ENCODE measurements at places on chromosomes 3 and 15.

DNA sequence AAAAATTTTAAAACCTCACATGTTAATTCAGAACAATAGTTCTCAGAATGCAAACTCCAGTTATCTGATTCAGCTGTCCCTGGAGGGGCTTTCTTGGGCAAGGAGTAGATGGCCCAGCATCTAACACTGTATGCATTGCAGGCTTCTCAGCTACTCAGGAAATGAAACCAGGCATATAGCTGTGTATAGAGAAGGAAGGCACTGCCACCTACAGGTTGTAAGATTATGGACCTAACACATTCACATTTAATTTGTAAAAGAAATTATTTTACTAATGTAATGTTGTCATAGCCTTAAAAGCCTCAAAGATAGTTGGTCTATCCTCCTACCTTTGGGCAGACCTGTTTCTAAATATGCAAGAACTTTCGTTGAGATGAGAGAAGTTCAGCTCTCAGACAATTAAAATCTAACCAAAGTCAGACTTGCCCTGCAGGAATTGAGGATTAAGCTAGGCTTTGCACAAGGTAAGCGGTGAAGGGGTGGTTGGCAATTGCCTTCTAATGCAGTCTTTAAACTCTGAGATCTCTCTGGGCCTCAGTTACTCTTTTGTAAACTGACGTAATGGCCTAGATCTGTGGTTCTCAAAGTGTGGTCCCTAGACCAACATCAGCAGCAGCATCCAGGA, 132.8 kb upstream of the SLC24A5 start:
- DNase-seq = peak; percentile 54

DNA sequence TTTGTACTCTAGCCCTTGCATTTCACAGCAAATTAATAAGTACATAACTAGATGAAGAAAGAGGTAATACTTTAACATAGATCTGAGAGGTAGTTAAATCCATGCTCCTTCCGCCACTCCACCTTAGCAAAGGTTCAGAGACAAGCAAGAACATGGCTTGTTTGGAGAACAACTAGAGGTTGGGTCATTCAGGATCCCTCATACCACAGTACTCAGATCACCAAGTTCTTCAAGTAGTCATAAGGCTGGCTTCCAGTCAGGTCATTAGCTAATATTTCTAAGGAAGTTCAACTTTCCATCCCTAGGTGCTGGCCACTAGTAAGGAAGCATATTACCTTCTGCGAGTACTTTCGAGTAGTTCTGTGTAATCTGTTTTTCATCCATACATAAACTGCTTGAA, 44.1 kb downstream of the CD200R1 start:
- no peak for DNase-seq

GRCh38 chr15:57364282-57365007, 11.9 kb upstream of the CGNL1 start:
- DNase-seq = no peak

DNA sequence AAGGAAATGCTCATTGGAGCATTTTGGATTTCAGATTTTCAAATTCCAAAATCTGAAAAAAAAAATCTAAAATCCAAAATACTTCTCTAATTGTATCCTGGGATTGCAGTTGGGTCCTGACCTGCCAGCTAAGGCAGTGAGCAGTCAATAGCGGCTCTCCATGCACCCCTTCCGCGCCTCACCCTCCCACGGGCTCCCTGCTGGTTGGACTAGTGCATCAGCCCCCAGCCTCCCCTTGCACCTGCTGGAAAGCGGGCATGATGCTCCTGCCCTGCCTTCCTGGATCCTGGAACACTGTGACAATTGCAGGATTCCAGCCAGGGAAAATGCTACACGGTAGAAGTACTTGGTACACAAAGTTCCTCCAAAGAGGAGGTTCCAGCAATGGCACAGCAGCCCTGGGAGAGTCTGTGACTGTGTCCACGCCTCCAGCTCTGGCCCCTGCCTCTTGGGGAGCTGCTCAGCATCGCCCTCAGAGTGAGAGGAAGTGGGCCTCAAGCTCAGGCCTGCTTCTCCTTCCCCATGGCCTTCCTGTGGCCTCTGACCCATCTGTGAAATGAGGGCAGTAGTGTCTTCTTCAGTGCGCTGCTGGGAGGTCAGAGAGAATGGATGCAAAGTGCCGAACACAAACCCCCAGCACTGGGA, 39.5 kb upstream of the CHRNB4 start:
- DNase-seq = no peak

DNA sequence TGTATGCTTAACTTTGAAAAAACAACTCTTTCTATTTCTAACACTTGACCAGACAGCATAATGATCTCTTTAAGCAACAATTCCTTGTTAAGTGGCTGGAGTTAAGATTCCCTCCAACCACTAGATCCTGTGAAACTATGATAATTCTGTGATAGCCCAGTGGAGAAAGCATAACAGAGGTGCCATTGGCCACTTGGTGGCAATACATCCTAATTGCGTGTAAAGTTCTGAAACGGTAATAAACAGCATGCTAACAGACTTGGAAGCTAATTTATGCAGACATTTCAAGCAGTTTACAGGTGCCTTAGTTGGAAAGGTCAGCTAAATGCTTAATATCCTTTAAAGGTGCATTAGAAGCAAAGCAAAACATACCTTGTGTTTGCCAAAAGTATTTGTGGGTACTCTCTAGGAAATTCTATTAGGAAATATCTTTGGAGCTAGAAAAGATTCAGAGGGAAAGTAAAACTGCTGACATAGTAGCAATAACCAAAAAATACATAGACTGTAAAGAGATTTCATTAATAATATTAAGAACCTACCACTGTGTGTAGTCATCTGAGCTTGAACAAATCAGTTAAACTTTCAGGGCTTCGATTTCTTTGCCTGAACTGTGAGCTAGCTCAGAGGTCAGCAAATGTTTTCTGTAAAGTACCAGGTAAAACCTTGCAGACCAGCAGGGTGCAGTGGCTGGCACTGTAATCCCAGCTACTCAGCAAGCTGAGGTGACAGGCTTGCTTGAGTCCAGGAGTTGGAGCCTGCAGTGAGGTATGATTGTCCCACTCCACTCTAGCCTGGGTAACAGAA, 19.0 kb upstream of the CSTA start:
- DNase-seq = no peak

DNA sequence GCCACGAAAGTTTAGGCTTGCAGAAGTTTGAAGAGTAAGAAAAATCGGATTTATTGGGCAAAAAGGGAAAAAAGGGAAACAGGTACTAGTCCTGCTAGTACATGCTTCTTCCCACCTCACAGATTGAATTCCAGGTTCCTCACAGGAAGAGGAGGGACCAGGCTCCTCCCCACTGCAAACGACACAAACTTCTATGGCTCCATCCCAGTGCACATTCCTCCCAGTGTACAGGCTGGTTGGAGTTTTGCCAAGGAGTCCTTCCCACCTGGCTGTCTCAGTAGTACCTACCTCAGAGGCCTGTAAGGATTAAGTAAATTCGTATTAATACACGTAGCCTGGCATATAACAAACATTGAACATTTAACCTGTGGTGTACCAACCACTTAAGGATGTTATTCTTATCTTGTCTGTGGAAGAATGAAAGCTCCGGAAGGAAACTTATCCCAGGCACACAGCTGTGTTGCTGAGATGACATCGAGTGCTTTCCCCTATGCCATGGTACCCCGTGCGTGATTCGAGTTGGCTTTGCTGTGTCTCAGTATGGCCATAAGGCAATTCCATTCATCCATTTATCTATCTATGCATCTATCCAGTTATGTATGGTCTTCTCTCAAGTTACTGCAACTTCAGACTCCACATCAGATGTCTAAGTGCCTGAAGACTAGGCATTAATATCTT, 294.3 kb downstream of the LRTM1 start:
- DNase-seq = no peak

- no peak for DNase-seq
These were observed 48.0 kb downstream of the CGGBP1 start for GRCh38 chr3:88010810-88011209.

DNA sequence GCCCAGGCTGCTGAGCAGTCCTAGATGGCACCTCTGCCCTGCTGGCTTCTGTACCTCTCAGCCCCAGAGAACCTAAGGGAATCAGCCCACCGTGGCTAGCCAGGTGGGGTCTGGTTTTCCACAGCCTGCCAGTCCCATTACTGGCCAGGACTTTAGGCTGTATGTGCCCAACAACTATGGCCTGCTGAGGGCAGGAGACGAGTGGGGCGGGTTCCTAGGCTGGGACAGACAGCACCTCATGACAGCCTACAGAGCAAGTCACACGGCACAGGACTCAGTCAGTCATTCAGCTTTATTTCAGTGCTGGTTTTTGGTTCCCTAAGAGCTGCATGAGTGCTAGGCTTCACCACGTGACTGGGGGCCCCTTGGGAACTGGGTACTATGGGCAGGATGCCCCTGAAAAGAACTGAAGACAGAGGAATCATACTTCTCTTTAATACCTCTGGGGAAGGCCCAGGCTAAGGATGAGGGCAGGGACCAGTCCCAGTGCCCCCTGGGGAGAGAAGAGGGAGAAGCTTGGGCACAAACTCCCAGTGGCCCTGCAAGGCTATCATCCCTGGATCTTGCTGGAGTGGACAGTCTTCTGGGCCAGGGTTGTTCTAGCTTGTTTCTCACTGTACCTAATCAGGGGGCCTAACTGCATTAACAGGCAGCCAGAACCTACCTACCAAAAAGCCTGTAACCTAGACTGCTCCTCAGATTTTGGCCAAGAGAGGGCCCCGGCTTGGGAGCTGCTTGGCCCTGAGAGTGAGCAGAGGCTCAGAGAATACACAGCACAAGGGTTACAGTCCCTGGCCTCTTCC, 14.8 kb downstream of the CLK3 start:
- DNase-seq = no peak

GRCh38 chr3:30500666-30501399, 105.6 kb upstream of the TGFBR2 start:
- DNase-seq = no peak

Data from T-helper 1 cell (primary cell).